ENCODE measurements at places on chromosomes 5 and 9. TPM values are rescaled to one million over a fixed set of nuclear protein-coding genes. Genes with fewer than 3 reads are reported as not detected.

GRCh38 chr5:169174923-169175322, 126.0 kb downstream of the SLIT3 start:
- no peak for DNase-seq

DNA sequence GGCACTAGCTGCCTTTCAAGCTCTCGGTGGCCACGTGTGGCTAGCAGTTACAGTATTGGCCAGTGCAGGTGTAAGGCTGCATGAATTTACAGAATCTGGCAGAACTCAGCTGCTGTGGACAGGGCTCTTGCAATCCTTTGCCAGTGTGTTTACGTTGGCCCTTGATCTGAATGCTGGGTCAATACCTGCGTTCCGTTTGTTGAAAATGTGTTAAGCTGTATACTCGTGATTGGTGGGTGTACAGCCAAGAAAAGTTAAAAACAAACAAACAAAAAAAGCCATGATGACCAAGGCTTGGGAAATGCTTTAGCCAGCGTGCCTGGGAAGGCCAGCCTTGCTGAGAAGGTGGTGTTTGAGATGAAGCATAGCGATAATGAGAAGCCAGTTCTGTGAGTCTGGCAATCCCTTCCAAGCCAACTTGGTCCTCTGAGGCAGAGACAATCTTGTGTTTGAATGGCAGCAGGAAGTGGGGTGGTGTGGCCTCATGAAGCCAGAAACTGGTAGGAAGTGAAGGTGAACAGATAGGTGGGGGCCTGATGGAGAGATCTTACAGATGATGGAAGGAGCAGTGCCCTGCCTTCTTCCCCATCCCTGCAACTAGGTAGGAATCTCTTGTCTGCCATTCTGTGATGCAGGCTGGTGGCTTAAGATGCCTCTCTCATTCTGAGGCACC, 820 bp upstream of the CFAP90 start:
- DNase-seq, result no peak

GRCh38 chr5:179930788-179931473, 23.2 kb upstream of the TBC1D9B start:
- DNase-seq, result no peak

DNA sequence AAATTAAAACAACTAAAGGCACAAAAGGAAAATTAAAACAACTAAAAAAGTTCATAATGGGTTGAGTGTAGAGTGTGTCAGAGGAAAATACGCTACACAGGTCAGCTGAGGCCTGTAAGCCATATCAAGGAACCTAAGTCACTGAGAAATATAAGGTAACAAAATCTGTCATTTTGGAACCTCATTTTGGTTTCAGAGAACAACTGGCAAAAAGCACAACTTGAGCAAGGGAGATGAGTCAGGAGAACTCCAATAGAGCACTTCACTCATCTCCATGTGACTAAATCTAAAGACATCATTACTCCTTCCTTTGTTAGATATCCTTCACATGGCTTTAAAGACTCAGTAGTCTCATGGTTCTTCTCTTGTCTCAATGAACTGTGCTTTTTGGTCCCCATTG, 269.4 kb upstream of the POU5F2 start:
- DNase-seq, result no peak

GRCh38 chr9:134863941-134864820, 16.4 kb upstream of the FCN2 start:
- DNase-seq, result no peak

DNA sequence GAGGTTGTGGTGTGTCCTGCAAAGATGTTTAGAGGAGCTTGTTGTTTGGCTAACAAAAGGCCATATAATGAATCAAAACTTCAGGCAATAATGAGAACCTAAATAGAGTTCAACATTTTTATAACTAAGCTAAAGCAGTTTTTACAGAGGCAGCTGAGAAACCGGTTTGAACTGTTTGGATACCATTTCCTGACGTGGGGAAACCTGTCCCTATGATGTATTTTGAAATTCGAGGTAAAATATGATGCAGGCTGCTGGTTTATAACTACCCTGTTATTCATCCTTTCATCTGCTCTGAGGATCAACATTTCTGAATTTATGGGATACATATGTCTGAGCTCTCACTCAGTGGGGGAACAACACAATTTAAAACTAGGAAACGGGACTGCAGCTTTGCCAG, 289.5 kb upstream of the IRX2 start:
- DNase-seq, result no peak

DNA sequence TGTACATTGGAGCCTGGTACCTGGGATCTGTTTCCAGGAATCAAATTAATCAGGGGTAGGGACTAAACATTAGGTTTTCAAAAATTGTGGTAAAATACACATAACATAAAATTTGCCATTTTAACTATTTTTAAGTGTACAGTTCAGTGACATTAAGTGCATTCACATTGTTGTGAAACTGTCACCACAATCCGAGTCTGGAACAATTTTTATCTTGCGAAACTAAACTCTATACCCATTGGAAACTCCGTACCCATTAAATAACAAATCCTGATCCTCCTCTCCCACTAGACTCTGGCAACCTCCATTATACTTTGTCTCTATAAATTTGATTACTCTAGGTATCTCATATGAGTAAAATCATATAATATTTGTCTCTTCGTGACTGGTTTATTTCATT, 486.2 kb downstream of the GADD45G start:
- no peak for DNase-seq

- no peak for DNase-seq
Observed at GRCh38 chr5:55603922-55604321, 69.2 kb upstream of the PLPP1 start.

Gene BTNL3
- total RNA-seq, result not detected

DNA sequence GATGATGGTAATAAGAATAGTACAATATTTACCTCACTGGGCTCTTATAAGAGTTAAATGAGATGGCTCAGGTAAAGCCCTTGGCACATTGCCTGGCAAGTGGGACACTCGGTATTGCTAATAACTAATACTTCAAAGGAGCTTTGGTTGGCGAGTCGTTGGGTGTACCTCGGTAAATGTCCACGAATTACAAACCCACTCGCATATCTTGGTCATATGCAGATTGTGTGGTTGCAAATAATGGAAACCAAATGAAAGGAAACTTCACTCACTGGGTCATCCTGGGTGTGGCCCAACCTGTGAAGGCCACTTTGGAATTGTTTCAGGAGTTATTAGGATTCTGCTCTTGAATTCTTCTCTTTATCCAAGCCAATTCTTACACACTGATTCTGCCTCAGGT, 147.5 kb downstream of the NTRK2 start:
- no peak for DNase-seq

GRCh38 chr5:2871282-2871681, 119.8 kb upstream of the IRX2 start:
- no peak for DNase-seq

DNA sequence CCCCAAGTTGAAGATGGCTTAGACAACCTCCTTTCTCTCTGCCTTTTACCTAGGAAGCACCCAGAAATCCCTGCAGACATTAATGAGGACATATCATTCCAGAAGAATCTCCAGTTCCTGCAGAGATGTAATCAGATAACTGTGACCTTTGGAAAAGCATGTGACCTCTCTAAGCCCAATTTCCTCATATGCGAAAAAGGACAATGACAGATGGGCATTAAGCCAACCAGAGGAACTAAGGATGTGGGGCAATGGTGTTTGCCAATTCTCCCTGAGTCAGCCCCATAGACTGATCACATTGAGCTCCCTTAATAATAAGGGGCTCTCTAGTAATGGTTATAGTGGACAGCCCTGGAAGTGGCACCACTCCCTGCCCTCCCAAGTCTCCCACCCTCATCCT, 10.1 kb upstream of the FOXI1 start:
- no peak for DNase-seq

- no peak for DNase-seq
Observed at GRCh38 chr9:138063785-138064184, 186.2 kb downstream of the CACNA1B start.

GRCh38 chr9:86695910-86696424, 251.3 kb downstream of the GAS1 start:
- DNase-seq, result no peak

DNA sequence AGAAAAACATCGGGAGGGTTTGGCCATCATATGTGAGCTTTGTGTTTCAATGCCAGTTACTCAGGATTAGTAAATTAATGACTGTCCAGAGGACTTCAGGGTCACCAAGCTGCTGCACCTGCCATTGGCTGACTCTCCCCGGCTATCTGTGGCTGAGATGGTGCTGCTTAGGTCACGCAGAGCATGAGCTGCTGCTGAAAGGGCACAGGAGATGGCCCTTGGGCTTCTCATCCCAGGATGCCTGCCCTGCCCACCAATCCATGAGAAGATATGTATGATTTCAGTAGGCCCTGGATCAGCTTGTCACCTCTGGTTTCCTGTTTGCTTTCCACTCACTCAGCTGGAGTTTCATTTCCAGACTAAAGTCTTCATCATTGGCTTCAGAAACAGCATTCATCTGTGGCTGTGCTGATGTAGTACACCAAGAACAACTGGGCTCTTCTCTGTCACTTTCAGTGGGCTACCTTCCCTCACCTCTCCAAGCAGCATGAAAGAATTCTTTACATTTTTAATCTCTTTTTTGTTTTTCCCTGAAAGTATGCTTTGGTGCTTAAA, 2.4 kb upstream of the CATSPER3 start:
- DNase-seq, result no peak

DNA sequence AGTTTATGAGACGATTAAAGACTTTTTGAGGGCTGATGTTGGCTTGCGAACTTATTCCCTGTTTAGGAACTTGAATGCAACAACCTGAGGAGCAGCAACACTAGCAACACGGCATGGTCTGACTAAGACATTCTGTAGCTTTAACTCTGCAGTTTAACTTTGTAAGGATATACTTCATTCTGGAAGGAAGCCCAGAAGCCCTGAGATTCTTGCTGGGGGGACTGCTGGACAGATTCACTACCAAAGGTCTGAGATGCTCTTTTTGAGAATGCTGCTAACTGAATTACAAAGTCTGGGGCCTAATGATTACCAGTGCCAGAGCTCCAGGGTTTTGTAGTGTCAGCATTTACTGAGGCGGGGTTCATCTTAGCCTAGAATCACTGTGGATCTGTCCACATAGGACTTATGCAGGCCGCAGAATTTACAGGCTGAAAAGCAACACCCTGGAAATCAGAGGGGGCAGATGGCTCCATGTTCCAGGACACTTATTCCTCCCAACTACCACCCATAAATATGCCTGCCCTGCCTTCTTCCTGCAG, 537.1 kb upstream of the CDH18 start:
- DNase-seq, result no peak

Gene SHOC1
- not detected for total RNA-seq

DNA sequence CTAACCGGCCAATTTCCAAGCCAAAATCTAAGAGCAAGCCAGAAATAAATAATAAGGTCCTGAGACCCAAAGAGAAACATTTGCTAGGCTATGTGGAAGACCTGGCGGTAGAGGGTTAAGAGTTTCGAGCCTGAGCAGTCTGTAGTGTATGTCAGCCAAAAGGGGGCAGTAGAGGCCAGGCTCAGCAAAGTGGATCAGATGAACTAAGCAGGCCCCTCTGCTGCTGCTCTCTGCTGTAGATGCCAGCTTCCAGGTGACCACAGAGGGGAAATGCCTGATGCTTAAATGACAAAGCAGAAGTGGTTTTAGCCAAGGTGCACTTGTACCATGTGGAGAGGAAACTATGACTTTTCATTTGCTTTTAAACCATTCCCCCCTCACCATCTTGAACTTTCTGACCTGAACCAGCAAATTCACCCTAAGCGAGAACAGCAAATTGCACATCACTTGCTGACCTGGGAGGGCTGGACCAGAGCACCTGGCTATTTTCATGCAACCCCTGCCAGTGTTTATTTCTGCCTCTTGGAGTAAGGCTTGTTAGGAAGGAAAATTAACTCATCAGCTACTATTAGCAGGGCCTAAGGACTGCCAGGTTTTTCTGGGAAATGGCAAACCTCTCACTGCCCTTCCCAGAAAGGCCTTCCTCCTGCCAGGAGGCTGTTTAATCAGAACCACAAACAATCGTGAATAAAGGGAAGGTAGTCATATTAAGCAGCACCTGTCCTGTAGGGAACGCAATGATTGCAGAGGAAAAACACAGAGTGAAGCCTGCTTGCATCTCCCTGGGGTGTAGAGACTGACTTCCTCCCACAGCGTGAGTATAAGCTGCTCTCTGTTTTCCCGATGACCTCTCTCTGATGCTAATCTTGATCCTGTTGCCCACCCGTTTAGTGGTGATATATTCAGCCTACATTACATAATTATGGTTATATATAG, 818.2 kb downstream of the TLR4 start:
- DNase-seq, result peak; percentile 90

DNA sequence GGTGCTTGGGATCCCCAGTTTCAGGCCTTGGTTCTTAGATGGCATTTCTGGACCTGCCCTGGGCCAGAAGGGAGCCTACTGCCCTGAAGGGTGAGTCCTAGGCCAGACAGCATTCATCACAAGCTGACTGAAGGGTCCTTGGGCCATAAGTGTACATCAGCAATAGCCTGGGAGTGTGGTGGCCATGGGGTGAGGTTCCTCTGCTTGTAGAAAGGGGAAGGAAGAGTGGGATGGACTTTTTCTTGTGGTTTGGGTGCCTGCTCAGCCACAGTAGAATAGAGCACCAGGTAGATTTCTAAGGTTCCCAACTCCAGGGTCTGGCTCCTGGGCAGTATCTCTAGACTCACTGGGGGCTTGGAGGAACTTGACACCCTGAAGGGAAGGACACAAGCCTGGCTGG, 95.2 kb upstream of the PHF24 start:
- no peak for DNase-seq

Gene GMCL2
- 0.07 TPM for total RNA-seq

DNA sequence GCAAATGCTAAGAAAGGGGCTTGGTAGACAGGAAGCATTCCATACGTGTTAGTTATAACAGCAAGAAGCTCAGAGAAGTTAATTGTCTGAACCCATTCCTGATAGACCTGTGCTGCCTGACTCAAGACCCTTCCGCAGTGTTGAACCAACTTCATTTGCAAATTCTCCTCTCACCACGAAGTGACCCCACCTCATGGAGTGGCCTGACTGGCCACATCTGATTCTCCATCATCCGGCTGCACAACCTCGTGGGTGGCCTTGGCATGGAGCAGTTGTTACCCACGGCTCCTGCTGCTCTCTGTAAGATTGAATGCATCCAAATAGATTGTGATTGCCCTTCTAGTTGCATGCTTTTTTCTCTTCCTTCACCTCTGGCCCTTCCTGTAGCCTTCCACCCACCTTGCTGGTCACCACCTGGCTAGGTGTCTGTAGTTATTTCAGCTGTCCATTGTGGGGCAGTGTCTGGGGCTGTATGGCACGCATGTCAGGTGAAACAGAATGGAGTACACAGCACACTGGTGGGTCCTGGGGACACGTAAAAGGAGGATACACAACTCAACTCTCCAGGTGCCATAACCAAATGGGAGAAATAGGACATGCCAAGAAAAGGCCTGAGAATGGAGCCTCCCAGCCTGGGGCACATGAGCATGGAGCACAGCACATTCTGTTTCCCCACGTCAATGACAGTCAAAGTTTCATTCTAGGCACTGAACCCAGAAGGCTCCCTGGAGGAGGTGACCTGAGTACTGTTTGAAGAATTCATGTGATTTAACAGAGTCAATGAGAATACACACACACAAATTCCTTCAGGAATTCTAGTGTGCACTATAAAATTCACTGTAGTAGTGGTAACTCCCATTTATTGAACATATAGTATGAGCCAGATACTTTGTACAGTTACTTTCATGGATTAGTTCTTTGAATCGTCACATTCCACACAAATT, 70.5 kb upstream of the PTCH1 start:
- no peak for DNase-seq
